Bronchial epithelial cell (primary cell): ENCODE measurements at places on chromosomes 2 and 18. TPM values are rescaled to one million over a fixed set of nuclear protein-coding genes. Genes with fewer than 3 reads are reported as not detected.
A peak's percentile ranks its signal among the peaks of the same experiment; 100 is the strongest.

Gene LRP2
- not detected in 2 replicates for total RNA-seq

Gene AFG3L2
- total RNA-seq: 57.0 and 67.1 TPM in 2 replicates

Gene CRYGA
- not detected in 2 replicates for total RNA-seq

Gene C1GALT1C1L
- total RNA-seq: not detected in 2 replicates

DNA sequence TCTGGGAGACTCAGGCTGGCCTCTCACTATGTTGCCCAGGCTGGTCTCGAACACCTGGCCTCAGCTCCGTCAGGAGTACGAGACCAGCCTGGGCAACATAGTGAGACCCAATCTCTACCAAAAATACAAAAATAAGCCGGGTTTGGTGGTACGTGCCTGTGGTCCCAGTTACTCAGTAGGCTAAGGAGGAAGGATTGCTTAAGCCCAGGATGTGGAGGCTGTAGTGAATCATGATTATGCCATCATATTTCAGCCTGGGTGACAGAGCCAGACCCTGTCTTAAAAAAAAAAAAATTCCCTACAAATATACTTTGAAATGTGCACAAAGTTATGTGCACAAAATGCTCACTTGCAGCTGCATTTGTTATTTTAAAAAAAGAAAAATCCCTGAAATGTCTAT is 26.3 kb upstream of the AGAP1 start:
- DNase-seq: peak; percentile 91

DNA sequence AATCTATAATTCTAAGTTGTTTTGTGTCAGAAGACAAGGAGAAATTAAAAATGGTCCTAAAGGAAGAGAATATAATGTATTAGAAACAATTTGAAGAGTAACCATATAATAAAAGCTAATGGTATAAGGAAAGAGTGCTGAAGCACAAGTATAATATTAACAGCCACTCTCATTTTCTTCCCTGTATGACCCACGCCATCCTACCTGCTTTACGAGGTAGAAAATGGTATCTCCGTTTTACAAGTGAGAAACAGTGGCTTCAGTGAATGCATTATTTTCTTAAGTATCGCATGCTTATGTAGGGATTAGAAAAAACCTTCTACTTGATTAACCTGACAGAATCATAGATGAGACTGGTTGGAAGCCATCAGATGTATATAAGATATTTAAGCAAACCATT is 266.2 kb downstream of the CCDC102B start:
- no peak for DNase-seq

- DNase-seq: peak; percentile 49
These were observed 62.6 kb downstream of the MARCO start for GRCh38 chr2:119004602-119005001.

- DNase-seq: no peak
These were observed 525.4 kb downstream of the PIK3C3 start for GRCh38 chr18:42480441-42480840.

DNA sequence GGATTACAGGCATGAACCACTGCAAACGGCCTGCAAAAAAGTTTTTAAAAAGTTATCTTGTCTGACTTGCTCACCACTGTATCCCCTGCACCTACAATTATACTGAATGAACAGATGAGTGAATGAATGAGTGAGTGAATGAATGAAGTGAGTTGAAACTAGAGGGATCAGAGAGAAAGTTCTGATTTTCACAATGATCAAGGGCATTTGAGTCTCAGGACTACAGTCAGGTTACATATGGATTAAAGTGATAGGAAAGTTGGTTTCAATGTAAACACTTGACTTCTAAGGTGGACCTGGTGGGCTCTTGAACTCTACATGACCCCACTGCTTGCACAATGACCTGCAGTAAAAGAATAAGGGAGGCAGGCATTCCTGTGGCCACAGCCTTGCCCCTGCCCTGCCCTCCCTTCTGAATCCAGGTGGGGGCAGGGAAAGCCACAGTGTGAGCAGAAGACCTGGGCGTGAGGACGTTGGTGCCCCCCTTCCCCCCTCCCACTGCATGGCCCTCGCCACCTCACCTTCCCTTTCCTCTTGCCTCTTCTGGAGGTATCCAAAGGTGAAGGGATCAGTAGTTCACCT is 10.7 kb downstream of the C2orf80 start:
- no peak for DNase-seq

- no peak for DNase-seq
These were observed 194.9 kb upstream of the HDAC4 start for GRCh38 chr2:239595726-239596125.

DNA sequence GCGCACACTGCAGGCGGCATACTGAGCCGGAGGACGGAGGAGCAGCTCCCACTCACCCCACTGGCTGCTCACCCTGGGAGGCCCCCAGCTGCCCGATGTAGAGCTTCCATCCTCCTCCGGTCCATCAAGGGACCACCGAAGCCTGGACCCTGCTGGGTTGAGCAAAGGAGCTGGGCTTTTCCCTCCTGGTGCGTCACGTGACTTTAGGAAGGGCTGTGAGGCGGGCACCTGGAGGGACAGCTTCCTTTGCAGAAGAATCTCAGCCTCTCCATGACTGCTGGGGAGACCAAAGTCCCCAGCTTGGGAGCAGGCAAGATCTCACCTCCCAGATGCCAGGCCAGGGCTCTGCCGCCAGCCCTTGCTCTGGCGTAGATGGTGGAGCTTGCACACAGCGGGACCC is 102.7 kb downstream of the TWIST2 start:
- no peak for DNase-seq

DNA sequence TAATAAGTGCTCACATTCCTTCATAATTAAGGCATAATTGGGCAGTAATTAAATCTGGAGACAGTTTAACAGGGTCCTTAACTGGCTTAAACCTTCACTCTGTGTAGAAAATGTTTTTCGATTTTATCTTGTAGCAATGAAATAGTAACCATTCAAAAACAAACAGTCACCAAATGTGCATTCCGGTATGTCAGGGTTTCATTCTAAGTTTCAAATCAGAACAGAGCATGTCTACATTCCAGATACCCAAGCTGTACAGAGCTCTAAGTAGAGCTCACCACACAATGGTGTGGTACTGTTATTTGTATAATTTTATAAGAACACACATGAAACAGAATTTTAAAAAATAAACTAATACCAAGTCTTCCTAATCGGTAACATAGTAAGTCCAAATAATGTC is 52.6 kb downstream of the SMAD2 start:
- no peak for DNase-seq

- DNase-seq: no peak
These were observed 101.2 kb downstream of the ZNF519 start for GRCh38 chr18:14031053-14031452.

GRCh38 chr2:56687169-56687568 is 503.4 kb downstream of the CCDC85A start:
- DNase-seq: no peak

DNA sequence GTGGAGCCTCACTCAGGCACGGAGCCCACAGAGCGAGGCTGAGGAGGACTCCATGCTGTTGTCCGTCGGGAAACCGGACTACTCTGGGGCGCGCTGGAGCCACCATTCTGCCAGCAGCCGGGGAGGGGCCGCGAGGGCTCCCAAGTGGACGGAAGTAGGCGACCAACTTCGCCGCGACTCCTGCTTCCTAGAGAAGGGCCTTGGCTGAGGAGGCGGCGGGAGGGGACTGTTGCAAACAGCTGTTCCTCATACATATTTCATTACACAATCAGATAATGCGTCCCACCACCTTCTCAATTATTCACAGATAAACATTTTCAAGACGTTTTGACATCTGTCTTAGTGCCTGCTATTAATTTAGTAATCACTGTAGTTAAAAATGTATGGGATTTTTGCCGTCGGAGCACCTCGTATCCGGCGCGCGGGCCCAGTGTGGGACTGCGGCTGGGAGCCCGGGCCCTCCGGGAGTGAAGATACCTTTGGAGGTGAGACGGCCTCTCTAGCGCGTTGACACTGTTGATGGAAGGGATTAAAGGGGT is 11.7 kb upstream of the SIX3 start:
- no peak for DNase-seq
